ENCODE measurements at places on chromosomes 13 and 19. TPM values are rescaled to one million over a fixed set of nuclear protein-coding genes. Genes with fewer than 3 reads are reported as not detected.

- no peak for DNase-seq
Measured at GRCh38 chr19:3415695-3416094, 49.3 kb downstream of the NFIC start.

- no peak for DNase-seq
Measured at GRCh38 chr19:29079356-29080032, 133.5 kb downstream of the UQCRFS1 start.

- no peak for DNase-seq
Measured at GRCh38 chr13:88104576-88104975, 433.4 kb downstream of the SLITRK5 start.

DNA sequence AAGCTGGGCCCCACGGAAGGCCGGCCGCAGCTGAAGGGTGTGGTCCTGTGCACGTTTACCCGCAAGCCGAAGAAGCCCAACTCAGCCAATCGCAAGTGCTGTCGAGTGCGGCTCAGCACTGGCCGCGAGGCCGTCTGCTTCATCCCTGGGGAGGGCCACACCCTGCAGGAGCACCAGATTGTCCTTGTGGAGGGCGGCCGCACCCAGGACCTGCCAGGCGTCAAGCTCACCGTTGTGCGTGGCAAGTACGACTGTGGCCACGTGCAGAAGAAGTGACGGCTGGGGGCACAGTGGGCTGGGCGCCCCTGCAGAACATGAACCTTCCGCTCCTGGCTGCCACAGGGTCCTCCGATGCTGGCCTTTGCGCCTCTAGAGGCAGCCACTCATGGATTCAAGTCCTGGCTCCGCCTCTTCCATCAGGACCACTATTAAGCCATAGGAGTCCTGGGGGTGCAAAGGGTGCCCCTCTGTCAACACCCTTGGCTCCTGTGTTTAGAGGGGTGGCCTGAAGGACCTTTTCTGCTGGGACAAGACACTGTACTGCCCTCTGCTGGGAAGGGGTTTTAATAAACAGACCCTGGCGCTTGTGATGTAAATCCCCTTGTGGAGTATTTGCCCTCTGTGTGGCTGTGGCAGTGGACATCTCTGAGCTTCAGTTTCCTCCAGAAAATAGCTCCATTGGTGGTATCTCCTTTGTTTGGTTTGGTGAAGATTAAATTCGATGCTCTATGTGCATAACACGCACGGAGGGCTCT is 1.9 kb downstream of the MRPS12 start:
- DNase-seq: no peak

GRCh38 chr19:17095141-17095919 is 19.8 kb downstream of the MYO9B start:
- DNase-seq: peak; percentile 80

DNA sequence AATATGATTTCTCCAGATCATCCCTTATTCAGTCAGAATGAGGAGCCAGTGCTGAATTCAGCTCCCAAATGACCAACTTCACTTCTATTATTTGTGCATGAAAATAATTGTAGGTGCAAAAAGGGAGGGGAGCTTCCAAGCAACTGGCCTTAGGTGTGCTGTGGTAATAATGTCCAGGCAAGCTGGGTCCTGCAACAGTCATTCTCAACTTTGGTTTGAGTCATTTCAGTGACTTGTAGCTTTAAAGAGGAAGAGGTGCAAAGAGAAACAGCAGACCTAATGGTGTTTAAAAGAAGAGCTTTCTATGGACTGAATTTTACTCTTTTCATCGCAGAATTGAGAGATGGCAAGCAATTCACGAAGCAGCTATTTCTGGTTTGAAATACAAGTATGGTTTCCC is 29.2 kb upstream of the FGF9 start:
- no peak for DNase-seq

GRCh38 chr13:54261856-54262255 is 1233.2 kb downstream of the OLFM4 start:
- DNase-seq: no peak

GRCh38 chr19:51681286-51681941 is 11.7 kb upstream of the SPACA6 start:
- no peak for DNase-seq

- DNase-seq: no peak
Measured at GRCh38 chr19:38031423-38031770, 124.4 kb downstream of the SIPA1L3 start.

DNA sequence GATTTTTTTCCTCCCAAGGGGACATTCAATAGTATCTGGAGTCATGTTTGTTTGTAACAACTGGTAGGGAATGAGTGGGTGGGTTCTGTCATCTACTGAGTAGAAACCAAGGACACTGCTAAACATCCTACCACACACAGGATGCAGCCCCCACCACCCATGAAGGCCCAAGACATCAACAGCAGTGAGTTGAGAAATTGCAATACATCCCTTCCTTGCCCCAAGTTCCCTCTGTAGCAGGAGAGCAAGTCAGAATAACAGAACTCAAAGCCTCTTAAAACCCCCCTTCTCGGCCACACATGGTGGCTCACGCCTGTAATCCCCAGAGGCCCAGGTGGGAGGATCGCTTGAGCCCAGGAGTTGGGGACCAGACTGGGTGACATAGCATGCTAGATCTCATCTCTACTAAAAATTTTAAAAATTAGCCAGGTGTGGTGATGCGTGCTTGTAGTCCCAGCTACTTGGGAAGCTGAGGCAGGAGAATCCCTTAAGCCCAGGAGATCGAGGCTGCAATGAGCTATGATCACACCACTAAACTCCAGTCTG is 2.4 kb upstream of the CYP2F1 start:
- peak; percentile 54 for DNase-seq

Gene ATP4A
- not detected for total RNA-seq

Gene ZSCAN4
- total RNA-seq: not detected

Gene CEACAM16
- not detected for total RNA-seq

Gene GADD45GIP1
- total RNA-seq: 30.8 TPM

Gene SULT2A1
- not detected for total RNA-seq

Gene ZNF665
- total RNA-seq: 4.9 TPM

Gene PSG3
- total RNA-seq: not detected
